ENCODE measurements at places on chromosomes 12 and 14. TPM values are rescaled to one million over a fixed set of nuclear protein-coding genes. Genes with fewer than 3 reads are reported as not detected.

NR4A1 gene
- total RNA-seq: 260 TPM

VDR gene
- 42.7 TPM for total RNA-seq

PCED1B gene
- 0.65 TPM for total RNA-seq

OR6C3 gene
- total RNA-seq: not detected

RASSF9 gene
- 1.9 TPM for total RNA-seq

ACOT6 gene
- 1.5 TPM for total RNA-seq
